Cerebellum (tissue), 4 donors: ENCODE measurements at places on chromosomes 3 and 15.

- peak; percentile 22 for DNase-seq
Observed at GRCh38 chr15:57337868-57338411, 38.4 kb upstream of the CGNL1 start.

DNA sequence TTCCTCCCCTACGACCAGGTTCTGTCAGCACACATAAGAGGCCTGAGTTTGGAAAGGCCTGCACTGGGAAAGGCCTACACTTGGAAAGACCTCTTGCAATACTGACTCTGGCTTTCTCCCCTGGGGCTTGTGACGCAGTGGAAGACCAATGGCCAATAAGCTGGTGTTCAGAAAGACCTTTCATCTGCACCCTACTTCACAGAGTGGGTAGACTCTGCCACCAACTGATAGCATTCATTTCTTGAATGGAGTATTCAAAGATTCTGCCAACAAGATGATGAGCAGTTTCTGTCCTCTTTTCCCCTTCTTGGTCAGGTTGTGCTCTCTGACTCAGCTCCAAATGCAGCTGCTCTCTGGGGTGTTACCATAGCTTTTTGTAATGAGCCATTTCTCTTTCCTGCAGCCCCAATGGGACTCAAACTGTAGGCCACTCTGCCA lies 48.8 kb downstream of the TIPARP start:
- no peak for DNase-seq

DNA sequence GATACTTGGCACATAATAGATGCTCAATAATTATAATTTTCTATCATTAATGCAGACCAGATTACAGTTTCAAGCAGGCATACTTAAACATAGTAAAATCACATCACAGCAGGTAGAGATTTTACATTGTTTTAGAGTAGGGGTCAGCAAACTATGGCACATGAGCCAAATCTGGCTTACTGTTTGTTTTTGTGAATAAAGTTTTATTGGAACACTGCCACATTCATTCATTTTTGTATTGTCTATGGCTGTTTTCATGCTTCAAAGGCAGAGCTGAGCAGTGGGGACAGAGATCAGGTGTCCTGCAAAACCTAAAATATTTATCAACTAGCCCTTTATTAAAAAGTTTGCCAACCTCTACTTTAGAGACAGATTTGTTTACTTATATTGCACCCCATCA lies 189.6 kb upstream of the MRPL3 start:
- DNase-seq, result no peak

- DNase-seq, result no peak
Observed at GRCh38 chr15:73464602-73465001, 21.6 kb downstream of the REC114 start.

GRCh38 chr3:139219463-139219862 lies 124.4 kb upstream of the MRPS22 start:
- no peak for DNase-seq

DNA sequence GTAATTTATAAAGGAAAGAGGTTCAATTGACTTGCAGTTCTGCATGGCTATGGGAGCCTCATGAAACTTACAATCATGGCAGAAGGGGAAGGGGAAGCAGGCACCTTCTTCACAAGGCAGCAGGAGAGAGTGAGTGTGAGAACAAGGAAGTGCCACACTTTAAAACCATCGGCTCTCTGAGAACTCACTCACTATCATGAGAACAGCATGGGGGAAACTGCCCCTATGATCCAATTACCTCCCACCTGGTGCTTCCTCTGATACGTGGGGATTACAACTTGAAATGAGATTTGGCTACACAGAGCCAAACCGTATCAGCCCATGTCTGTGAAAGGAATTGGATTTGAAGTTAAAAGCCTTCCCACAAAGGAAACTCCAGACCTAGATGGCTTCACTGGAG lies 39.1 kb downstream of the TKT start:
- DNase-seq, result no peak

DNA sequence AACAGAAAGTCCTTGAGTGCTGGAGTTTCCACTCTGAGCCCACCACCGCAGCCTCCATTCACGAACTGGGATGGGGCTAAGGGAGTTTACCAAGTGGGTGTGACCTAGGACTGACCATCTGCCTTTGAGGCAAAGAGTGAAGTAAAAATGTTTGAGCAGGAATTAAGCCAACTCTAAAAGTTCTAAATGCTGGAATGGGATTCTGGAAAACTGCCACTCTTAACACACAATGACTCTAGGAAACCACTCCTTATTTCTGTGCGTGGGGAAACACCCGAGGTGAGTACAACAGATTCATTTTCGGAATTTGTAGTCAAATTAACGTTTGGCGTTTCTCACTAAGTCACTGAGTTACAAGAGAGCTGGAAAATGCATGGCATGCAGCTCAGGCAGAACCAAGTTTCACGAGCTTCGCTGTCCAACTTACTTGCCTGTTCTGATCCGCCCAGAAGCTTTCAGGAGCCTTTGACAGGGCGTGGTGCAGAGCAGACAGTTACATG lies 31.6 kb downstream of the ISL2 start:
- DNase-seq, result no peak

- DNase-seq, result no peak
Observed at GRCh38 chr15:72968531-72968922, 83.7 kb upstream of the NEO1 start.

DNA sequence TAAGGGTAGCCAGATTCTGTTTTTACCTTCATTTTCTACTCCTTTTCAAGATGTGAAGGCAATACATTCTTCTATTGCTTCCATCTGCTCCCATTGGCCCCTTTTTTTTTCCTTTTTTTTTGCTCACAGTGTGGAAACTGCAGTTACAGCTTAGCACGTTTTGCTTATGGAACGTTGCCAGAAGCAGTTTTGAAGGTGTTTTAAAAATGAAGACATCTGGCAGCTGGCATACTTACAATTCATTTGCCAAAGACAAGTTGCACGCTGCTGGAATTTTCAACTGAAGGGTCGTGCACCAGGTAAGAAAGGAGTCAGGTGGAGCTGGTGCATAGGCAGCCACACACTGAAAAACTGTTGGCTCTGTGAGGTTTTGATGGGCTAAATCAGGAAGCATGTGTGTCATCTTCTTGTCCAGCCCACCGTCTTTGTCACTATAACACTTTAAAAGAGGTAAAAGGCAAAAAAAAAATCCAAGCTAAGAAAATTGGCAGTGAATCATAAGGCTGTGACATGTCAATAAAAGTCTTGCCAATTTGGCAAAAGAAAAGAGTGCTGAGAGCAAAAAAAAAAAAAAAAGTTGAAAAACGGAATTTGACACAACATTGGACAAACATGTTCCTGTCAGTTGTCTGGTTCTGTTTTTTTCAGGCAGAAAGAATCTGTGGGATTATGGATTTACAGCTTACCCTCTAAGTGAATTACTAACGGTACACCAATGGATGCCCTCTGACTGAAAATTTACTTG lies 225.4 kb upstream of the SOX2 start:
- DNase-seq, result no peak

DNA sequence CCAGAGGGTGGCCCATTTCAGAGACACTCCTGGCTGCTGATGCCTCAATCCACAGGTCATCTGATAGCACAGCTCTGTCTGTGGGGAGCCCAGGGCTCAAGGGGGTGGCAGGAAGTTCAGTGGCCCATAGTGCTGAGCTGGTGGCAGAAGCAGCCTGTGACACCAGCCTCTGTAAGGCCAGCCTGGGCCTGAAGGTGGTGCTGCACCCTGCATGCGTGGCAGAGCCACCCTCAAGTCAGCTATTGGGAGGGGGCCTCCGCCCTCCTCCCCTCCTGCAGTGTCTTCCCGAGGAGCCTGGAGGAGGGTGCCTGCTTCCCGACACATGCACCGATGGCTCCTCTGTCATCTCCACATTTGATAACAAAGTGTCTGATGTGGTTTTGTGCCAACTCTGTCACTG lies 3.0 kb downstream of the PLA1A start:
- no peak for DNase-seq

DNA sequence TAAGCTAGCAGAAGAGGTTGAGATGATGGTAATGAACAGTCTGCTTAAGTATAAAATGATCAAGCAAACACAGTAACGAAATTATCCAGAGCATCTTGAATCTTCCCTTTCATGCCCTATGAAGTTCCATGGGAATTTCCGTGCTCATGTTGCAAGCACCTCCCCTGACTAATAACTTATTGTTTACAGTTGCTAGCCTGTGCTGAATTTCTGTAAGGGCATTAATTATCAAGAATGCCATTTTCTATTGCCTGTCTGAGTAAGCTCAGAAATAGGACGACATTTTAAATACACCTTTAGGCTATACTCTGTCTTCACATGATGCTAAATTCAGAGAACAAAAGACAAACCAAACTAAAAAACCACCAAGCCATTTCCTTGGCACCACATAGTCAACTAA lies 257.5 kb upstream of the LRTM1 start:
- DNase-seq, result no peak

DNA sequence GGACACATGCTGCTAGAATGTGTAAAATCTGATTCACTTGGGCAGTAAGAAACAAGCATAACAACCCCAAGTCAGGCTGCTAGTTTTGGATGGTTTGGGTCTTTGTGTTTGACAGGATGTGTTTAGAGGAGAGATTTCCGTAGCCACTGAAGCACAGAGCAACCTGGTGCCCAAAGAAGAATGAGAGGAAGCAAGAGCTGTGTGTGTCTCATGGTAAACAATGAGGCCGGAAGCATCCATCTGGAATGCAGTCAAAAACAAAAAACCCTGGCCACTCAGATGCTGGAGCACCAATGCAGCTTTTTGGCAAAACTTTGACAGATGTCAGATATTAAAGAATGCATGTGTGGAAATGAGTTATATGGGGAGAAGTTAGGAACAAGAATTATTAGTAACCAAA lies 39.4 kb upstream of the SNRK start:
- DNase-seq, result no peak

DNA sequence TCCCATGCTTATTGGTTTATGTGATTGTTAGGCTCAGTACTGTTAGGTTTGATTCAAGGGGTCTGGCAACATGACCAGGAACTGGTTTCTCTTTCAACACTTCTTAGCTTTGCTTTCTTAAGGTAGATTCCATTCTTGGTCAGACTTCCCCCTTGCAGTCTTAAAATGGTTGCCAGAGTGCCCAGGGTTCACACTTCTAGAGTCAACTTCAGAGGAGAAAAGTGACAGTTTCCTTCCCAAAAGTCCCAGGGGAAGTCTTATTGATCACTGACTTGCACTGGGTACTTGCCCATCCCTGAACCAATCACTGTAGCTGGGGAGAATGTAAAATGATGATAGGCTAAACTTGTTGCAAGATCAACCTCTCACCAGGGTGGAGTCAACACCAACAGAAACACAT lies 14.1 kb downstream of the MGLL start:
- DNase-seq, result no peak

DNA sequence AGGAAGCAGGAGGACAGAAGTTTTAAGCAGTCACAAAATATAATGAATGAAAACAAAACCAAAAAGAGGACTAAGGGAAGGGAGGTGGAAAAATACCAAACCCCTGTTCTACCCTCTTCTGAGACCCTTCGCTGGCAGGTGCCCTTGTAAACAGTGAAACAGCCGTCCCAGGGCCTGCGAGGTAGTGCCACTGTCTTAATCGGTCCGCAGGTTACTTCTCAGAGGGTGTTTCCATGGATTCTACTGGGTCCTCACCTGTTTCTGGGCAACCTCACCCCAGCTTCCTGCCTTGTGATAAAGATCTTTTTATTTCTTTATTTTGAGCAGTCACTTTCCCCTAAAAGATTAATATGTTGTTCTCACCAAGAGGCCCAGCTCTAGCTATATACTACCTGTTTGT lies 65.3 kb downstream of the SLC30A4 start:
- no peak for DNase-seq

DNA sequence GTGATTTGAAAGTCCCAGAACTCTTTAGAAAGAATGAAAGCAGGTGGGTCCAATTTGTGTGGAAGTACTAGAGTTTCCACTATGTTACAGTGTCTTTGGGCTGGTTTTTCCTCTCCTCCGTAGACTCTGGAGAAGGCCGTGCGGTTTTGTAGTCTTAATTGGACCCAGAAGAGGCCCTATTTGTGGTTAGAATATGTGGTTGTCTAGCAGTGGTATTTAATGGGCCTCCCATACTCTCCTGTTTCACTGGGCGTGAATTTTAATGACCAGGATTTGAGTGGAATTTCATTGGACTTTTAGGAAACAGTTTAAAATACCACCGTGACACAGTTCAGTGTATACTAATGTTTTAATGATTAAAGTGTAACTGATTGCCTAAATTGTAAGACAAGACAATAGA lies 182.3 kb downstream of the BBX start:
- no peak for DNase-seq

GRCh38 chr3:11154036-11154952 lies at the start of gene HRH1:
Gene HRH1, plus strand, starts transcription at chr3:11154493. Its CDS starts 104,545 bp downstream, at chr3:11259038.
- no peak for DNase-seq

DNA sequence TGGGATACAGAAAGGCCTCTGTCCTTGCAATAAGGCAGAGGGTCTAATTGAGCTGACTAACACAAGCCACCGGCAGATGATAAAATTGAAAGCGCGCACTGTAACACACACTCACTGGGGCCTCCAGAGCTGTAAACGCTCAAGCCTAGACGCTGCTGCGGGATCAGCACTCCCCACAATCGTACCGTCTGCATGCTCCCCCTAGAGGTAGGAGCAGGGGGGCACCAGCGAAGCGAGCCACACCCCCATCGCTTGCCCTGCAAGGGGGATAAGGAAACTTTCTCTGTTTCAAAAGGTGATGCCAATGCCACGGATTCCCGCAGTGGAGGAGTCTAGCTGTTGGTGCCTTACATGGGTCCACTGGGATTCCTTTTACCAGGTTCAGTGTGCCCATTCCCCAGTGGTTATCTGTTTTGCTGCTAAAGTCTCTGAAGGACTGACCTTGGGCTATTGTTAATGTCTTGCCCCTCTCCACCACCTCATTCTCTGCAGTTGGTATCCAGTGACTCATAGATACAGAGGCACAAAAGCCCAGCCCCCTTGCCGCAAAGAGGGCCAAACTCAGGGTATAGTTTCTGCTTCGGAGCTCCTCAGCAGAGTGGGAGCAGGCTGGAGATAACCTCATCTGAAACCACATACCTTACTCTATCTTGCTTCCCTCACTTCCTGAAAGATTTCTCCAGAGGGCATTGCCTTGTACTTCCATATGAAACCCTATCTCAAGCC lies 139.3 kb upstream of the KBTBD8 start:
- no peak for DNase-seq
